ENCODE measurements at places on chromosomes 1 and 21.

DNA sequence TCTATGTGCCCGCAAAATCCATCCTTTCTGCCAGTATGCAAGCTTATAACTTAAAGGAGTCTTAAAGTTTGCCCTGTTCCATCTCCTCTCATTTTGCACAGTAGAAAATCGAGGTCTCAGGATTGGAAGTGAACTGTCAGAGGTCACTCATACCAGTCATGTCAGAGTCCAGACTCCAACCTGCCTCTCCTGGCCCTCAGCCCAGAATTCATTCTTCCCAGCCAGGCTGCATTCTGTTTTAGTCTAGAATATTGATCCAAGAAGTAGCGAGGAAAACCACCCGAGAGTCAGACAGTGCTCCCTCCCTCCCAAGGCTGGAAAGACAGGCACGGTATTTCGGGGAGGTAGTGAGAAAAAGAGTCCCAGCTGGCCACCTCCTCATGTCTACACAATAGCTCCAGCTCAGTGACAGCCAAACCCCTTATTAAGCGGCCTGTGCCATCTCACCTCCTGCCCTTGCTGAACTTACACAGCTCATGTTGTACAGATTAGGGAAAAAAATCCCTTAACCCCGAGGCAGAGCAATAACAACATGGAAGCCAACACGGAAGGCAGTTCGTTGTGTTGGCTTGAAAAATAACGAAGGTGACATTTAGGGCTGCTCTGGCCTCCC lies 89.4 kb downstream of the OMA1 start:
- H3K27ac ChIP-seq = no peak overlapping the region
- no peaks in the 10 kb centered on the region for H3K27me3 ChIP-seq
- H3K4me3 ChIP-seq = no peak overlapping the region
- H3K36me3 ChIP-seq = no peaks in the 10 kb centered on the region
- H3K4me1 ChIP-seq = no peaks in the 10 kb centered on the region

- H3K4me3 ChIP-seq = no peak overlapping the region
- no peak for DNase-seq
- no peak overlapping the region for H3K27ac ChIP-seq
- no peaks in the 10 kb centered on the region for H3K36me3 ChIP-seq
Measured at GRCh38 chr21:27275294-27275927, 308.5 kb upstream of the ADAMTS5 start.

DNA sequence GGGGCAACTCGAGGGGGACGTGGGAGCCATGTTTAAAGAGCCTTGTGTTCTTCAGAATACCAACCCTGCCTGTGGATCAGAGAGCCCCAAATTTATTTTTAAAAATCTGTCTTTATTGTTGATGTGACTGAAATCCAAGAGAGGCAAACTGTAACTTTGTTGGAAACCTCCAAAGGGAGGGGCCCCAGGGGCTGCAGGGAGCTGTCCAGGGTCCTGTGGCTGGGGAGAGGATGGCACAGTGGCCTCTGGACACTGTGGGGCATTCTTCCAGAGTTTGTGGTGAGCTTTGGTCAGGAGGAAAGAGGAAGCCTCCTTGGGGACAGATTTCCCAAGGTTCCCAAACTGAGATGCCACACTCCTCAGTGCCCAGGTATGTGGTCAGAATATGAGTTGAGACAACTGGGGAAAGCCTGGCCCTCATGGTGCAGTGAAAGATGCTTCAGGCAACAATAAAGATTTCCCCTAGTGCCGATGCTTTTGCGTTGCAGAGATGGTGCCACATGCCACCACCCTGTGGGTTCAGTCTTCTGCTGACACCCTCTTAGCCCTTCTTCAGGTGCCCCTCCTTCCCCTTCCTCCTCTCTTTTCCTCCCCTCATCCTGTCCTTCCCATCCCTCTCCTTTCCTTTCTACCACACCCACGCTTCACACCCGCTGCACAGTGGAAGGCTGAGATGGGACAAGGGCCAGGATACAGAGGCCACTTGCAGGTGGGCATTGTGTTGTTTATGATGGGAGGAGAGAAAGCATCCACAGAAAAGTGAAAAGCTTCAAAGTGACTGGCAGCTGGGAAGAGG lies 122.1 kb downstream of the UCK2 start:
- no peak for DNase-seq
- no peaks in the 10 kb centered on the region for H3K36me3 ChIP-seq
- H3K27ac ChIP-seq = no peak overlapping the region
- no peak overlapping the region for H3K4me3 ChIP-seq

- no peaks in the 10 kb centered on the region for H3K36me3 ChIP-seq
- peak; percentile 95 for DNase-seq
- peaks cover 29% of the 10 kb centered on the region for H3K4me1 ChIP-seq
- H3K27me3 ChIP-seq = no peaks in the 10 kb centered on the region
- H3K4me3 ChIP-seq = peak overlapping the region; percentile 94
Measured at GRCh38 chr1:211260141-211261107, 1.3 kb downstream of the RCOR3 start.

GRCh38 chr1:232621050-232621449 lies 8.9 kb downstream of the SIPA1L2 start:
- no peak overlapping the region for H3K4me3 ChIP-seq
- no peaks in the 10 kb centered on the region for H3K27me3 ChIP-seq
- no peaks in the 10 kb centered on the region for H3K36me3 ChIP-seq
- H3K27ac ChIP-seq = no peak overlapping the region
- DNase-seq = no peak

DNA sequence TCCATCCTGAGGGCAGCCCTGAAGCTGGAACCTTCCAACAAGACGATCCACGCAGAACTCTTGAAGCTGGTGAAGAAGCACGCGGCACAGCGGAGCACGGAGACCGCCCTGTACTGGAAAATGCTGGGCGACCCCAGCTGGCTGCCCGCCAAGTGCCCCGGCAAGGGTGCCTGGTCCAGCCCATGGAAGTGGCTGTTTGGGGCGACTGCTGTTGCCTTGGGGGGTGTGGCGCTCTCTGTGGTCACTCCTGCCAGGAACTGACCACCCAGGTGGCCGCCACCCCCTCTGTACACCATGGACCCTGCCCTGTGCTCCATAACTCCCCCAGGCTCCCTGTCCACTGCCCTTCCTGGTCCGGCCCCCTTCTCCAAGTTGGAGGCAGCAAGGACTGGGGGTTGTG lies 90.8 kb downstream of the PPP1R12B start:
- peaks cover 4% of the 10 kb centered on the region for H3K4me1 ChIP-seq
- no peaks in the 10 kb centered on the region for H3K27me3 ChIP-seq
- no peak overlapping the region for H3K27ac ChIP-seq
- no peak overlapping the region for H3K4me3 ChIP-seq
- DNase-seq = no peak

- peak overlapping the region; percentile 91 for H3K27ac ChIP-seq
- no peaks in the 10 kb centered on the region for H3K27me3 ChIP-seq
- peak; percentile 52 for DNase-seq
- peak overlapping the region; percentile 93 for H3K4me3 ChIP-seq
- peaks cover 44% of the 10 kb centered on the region for H3K4me1 ChIP-seq
Measured at GRCh38 chr1:64965366-64966157, 787 bp downstream of the JAK1 start.

DNA sequence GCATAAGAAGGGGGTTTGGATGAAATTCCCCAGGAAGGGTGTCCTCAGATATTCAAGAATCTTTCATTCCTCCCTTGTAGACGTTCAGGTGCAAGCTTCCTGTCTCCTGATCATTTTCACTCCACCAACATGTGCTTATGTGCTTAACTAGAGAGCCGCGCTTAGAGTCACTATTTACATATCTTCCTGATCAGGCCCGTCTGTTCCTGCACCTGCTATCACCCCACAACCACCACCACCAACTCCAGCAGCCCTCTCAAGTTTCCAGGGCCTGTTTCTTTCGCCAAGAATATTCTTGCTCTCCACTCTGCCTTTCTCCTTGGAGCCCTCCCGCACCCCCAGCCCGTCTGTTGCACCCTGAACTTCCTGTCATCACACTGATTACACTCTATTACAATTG lies 113.4 kb downstream of the SPSB1 start:
- H3K4me3 ChIP-seq = no peak overlapping the region
- H3K27me3 ChIP-seq = no peaks in the 10 kb centered on the region
- no peaks in the 10 kb centered on the region for H3K36me3 ChIP-seq
- no peak for DNase-seq
- H3K27ac ChIP-seq = no peak overlapping the region
- peaks cover 12% of the 10 kb centered on the region for H3K4me1 ChIP-seq

DNA sequence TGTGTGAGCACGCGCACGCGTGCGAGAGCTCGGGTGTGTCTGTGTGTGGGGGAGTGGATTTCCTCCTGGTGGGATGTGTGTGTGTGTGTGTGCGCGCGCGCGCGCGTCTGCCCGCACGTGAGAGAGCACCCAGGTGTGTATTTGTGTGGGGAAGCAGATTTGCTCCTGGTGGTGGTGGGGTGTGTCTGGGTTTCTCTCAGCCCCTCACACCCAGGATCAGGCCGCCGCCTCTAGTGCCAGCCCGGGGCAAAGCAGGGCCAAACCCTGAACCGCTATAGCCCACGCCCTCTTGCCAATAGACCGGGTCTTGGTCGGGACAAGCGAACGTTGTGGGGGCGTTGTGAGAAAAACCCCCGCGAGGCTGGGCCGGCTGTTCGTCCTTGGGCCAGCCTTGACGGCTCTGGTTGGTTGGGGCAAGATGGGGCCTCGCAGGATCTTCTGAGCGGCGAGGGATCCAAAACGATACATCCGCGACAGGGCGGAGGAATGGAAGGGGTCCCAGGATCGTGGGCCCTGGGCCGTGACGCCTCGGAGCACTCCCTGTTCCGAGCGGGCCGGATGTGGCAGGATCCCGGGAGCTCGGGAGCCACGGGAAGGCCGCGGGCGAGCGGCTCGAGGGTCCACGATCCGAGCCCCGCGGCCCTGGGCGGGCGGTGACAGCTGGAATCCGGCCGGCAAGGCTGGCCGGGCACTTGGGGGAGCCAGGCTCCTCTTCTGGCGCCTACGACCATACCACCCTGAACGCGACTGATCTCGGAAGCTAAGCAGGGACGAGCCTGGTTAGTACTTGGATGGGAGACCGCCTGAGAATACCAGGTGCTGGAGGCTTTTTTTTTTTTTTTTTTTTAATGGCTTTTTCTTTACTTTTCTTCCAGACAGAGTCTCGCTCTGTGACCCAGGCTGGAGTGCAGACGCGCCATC lies 68.2 kb downstream of the RNF187 start:
- H3K27me3 ChIP-seq = no peaks in the 10 kb centered on the region
- no peaks in the 10 kb centered on the region for H3K4me1 ChIP-seq
- no peak overlapping the region for H3K27ac ChIP-seq
- no peaks in the 10 kb centered on the region for H3K36me3 ChIP-seq
- H3K4me3 ChIP-seq = no peak overlapping the region

DNA sequence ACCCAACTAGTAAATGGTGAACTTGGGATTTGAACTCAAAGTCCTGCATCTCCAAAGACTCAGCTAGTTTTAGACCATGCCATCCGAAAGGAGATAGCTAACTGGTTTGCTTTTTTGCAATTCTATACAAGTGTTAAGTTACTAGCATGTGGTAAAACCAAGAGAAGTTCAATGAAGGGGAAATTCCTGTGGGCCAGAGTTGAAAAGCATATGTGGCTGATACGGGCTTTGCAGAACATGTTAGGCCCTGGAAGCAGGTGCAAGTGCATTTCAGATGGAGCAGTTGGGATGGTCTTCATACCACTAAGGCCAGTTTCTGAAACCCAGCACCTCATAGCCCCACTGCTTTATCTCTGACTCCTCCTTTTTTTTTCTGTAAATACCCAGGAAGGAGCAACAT lies 620.9 kb downstream of the PLPP3 start:
- no peak for DNase-seq
- H3K27ac ChIP-seq = no peak overlapping the region
- H3K27me3 ChIP-seq = no peaks in the 10 kb centered on the region
- H3K36me3 ChIP-seq = no peaks in the 10 kb centered on the region
- no peak overlapping the region for H3K4me3 ChIP-seq

GRCh38 chr1:211735208-211736170 lies 60.1 kb upstream of the NEK2 start:
- H3K4me3 ChIP-seq = no peak overlapping the region
- H3K36me3 ChIP-seq = no peaks in the 10 kb centered on the region
- H3K4me1 ChIP-seq = no peaks in the 10 kb centered on the region
- H3K27ac ChIP-seq = no peak overlapping the region

DNA sequence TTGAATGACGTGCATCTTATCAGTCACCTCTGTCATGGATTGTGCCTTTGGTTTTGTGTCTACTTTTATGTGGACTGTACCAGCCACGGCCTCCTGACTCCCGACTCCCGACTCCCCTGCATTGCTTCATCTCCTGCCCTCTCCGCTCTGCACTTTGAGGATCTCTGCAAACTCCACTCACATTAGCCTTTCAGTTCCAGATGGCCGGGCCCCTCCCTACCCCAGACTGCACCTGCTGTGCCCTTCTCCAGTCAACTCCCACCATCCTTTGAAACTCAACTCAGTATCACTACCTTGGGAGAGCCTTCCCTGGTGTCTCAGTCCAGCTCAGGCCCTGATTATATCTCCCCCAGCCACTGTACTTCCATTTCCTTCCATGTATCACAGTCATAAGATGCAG lies 71.4 kb downstream of the MDM4 start:
- H3K36me3 ChIP-seq = no peaks in the 10 kb centered on the region
- no peak for DNase-seq
- H3K4me1 ChIP-seq = no peaks in the 10 kb centered on the region
- no peak overlapping the region for H3K27ac ChIP-seq
- no peak overlapping the region for H3K4me3 ChIP-seq

GRCh38 chr21:24255591-24255990 lies 1351.7 kb downstream of the MRPL39 start:
- H3K27me3 ChIP-seq = no peaks in the 10 kb centered on the region
- DNase-seq = no peak
- no peak overlapping the region for H3K27ac ChIP-seq
- no peaks in the 10 kb centered on the region for H3K36me3 ChIP-seq

- H3K4me3 ChIP-seq = no peak overlapping the region
- DNase-seq = no peak
- no peaks in the 10 kb centered on the region for H3K36me3 ChIP-seq
- H3K4me1 ChIP-seq = peaks cover 16% of the 10 kb centered on the region
- H3K27me3 ChIP-seq = peaks cover 11% of the 10 kb centered on the region
Measured at GRCh38 chr21:43364851-43365424, 62.0 kb downstream of the SIK1 start.

- DNase-seq = peak; percentile 57
- H3K4me1 ChIP-seq = peaks cover 28% of the 10 kb centered on the region
- peak overlapping the region; percentile 11 for H3K4me3 ChIP-seq
Measured at GRCh38 chr1:67735806-67736627, 51.0 kb downstream of the GADD45A start.

- no peaks in the 10 kb centered on the region for H3K27me3 ChIP-seq
- DNase-seq = no peak
- no peak overlapping the region for H3K4me3 ChIP-seq
- no peak overlapping the region for H3K27ac ChIP-seq
- no peaks in the 10 kb centered on the region for H3K4me1 ChIP-seq
Measured at GRCh38 chr1:33641104-33641830, 168.8 kb downstream of the ZSCAN20 start.

DNA sequence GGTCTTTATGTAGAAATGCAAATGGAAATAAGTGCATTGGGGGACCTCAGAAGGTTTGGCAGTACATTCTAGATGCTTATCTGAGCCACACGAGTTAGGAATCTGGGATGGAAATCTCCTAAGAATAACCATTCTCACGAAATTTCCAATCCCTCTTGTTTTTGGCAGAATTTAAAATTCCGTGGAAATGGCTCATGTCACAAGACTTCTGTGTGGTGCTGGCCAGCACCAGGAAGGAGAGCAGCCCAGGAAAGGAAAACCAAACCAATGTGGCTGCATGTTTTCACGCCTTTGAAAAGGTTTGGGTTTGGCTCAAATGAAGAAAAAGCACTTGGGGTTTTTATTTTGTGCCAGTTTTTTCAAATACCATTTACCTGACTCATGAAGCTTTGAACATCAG lies 80.1 kb upstream of the KCNK2 start:
- no peak overlapping the region for H3K27ac ChIP-seq
- no peaks in the 10 kb centered on the region for H3K27me3 ChIP-seq
- peaks cover 15% of the 10 kb centered on the region for H3K4me1 ChIP-seq
- no peak overlapping the region for H3K4me3 ChIP-seq
- DNase-seq = peak; percentile 31

- H3K27ac ChIP-seq = peak overlapping the region; percentile 100
- H3K4me1 ChIP-seq = peaks cover 32% of the 10 kb centered on the region
- no peaks in the 10 kb centered on the region for H3K27me3 ChIP-seq
- H3K36me3 ChIP-seq = no peaks in the 10 kb centered on the region
- H3K4me3 ChIP-seq = peak overlapping the region; percentile 100
Measured at GRCh38 chr1:204408074-204408507, 3.5 kb downstream of the PPP1R15B start.

All from gastrocnemius medialis (tissue), 4 donors.